ENCODE measurements at places on chromosomes 7 and 10. TPM values are rescaled to one million over a fixed set of nuclear protein-coding genes. Genes with fewer than 3 reads are reported as not detected.

Gene RET
- total RNA-seq, result 0.17 TPM

Gene SLC26A3
- not detected for total RNA-seq

Gene BTRC
- total RNA-seq, result 11.0 TPM

Gene TASOR2
- total RNA-seq, result 37.4 TPM

Gene CELF2
- 4.4 TPM for total RNA-seq

Gene TAS2R5
- 0.43 TPM for total RNA-seq

Gene TUBAL3
- not detected for total RNA-seq

Gene RSPH10B
- total RNA-seq, result not detected

Gene SRRT
- 35.1 TPM for total RNA-seq

Gene C10orf143
- total RNA-seq, result 1.0 TPM

Gene HOGA1
- total RNA-seq, result 0.34 TPM
